Epithelial cell of prostate (primary cell): ENCODE measurements at places on chromosomes 3 and 15.

DNA sequence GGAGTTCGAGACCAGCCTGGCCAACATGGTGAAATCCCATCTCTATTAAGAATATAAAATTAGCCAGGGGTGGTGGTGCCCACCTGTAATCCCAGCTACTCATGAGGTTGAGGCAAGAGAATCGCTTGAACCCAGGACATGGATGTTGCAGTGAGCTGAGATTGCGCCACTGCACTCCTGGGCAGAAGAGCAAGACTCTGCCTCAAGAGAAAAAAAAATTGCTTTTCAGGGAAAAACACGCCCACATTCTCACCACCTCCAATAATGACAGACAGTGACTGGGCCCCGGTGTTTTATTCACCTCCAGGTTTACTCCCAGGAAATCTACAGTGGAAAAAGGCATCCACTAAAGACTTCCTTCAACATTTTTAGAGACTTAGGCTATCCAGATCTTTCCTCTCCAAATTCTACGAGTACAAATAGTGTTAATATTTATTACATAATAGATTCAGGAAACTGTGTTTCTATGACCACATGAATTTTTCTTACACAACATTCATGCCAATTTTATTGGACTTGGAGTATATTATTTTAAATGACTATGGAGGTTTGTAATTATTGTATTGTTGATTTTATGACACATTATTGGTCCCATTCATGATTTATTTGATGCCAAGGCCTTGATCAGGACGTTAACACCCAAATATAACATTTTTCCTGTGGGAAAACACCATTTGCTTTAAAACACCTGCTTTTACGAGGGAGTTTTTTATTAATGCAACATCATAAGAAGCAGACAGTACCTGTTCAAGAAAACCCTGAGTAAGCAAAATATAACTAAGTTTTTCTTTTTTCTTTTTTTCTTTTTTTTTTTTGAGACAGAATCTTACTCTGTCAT lies 26.6 kb downstream of the IGF2BP2 start:
- no peak for DNase-seq

GRCh38 chr3:102180280-102180931 lies 254.4 kb upstream of the ZPLD1 start:
- DNase-seq: no peak

GRCh38 chr3:64571982-64572381 lies 115.8 kb downstream of the ADAMTS9 start:
- DNase-seq: no peak

DNA sequence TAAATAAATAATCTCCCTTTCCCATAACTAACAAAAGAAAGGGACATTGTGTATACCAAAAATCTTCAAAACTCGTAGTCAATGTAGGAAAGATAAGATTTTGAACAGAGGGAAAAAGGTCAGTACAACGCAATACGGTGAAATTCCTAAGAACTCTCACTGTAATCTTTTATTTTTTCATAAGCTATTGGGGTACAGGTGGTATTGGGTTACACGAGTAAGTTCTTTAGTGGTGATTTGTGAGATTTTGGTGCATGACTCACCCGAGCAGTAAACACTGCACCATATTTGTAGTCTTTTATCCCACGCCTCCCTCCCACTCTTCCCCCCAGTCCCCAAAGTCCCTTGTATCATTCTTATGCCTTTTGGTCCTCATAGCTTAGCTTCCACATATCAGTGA lies 718.0 kb downstream of the TBL1XR1 start:
- DNase-seq: no peak

GRCh38 chr3:115670911-115671310 lies 47.6 kb downstream of the GAP43 start:
- no peak for DNase-seq
